ENCODE measurements at places on chromosomes 7 and 10.

DNA sequence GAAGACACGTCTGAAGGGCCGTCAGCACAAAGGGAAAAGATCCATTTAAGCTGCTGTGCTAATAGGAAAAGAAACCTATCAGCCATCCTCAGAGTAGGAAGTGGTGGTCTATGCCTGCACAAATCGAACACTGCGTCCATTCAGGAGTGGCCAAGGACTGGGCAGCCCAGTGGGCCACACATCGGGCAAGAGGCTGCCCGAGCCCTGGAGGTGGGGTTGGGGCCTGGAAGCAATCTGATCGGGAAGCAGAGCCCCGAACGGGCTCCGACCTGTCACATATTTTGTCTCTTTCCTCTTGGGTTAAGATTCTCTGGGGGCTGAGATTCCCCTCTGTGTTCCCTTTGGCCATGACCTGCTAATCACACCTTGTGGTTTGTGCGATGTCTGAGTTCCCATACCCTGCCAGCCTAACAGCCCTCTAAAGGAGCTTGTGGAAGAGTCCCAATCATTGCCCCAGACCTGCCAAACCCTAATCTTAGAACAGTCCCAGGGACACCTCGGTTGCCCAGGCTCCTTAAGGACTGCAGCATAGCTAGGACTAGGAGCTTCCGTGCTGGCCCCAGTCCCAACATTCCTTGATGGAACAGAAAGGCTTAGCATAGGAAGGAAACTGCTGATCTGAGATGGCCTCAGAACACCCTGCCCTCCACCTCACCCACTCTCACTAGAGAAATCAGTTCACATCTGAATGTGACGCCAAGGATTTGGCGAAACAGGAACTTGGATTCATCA, 77.9 kb upstream of the SAMD8 start:
- DNase-seq = no peak

GRCh38 chr7:47471358-47471703, 110.6 kb downstream of the TNS3 start:
- no peak for DNase-seq

- peak; percentile 86 for DNase-seq
Observed at GRCh38 chr10:79248341-79249185, 98.7 kb upstream of the PPIF start.

DNA sequence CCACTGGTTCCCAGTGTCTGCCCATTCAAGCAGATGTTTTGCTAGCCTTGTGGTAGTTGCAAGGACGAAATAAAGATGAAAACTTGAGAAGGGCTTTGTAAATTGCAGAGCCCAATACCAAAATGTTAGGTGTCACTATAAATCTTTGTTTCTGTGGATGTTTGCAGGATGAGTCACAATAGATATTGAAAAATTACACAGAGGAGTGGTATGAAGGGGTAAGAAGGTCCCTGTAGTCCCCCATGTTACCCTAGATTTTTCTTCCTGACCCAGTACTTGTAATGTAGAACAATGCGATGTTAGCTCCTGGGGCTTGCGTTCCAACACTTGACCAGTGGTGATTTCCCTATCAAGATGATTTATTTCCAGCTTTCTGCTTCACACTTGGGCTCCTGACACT, 102.6 kb upstream of the LYZL1 start:
- no peak for DNase-seq

DNA sequence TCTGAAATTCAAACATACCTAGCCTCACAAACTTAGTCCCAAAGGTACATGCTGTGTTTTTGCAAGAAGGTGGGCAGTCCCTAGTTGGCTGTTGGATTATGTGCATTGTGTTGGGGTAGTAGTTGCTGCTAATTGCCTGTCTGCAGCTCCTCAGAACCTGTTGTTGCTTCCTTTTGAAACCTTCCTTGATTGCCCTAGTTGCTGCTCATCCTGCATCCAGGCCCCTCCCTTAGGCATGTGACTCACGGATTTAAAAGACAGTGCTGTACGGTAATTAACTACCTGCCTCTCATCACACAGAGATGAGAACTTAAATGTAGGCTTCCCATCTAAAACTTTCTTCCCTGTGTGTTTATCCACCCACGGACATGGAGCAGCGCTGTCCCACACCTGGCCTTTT, 67.7 kb downstream of the BMPR1A start:
- no peak for DNase-seq

DNA sequence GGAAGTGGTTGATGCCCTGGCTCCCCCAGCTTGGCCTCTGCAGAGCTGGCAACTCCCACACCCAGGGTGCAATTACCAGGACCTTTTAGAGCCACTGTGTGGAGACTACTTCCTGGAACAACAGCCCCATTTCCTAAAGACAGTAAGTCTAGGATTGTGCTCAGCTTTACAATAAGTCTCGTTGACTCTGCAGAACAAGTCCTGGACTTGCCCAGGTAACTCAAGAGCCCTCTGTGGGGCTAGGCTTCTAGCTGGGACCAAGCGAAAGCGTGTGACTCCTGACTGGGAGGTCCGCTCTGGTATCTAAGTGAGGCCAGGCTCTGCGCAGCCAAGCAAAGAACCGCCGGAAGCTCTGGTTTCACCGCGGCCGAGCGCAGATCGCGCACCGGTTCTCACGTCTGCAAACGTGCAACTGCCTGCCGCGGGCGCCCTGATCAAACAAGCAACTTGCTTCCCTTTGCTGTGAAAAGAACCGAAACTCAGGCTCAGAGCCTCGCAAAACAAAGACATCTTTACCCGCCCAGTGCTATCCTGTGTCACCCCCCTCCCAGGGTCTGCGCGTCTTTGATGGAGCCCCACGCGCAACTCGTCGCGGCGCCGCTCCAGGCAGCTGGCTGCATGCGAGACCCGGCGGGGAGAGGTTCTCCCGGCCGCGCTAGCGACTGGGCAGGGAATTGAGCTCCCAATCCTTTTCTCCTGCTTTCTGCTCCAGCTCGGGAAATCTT, 4.4 kb upstream of the PDLIM1 start:
- DNase-seq = peak; percentile 53

GRCh38 chr7:81447351-81447952, 322.4 kb downstream of the HGF start:
- peak; percentile 51 for DNase-seq

DNA sequence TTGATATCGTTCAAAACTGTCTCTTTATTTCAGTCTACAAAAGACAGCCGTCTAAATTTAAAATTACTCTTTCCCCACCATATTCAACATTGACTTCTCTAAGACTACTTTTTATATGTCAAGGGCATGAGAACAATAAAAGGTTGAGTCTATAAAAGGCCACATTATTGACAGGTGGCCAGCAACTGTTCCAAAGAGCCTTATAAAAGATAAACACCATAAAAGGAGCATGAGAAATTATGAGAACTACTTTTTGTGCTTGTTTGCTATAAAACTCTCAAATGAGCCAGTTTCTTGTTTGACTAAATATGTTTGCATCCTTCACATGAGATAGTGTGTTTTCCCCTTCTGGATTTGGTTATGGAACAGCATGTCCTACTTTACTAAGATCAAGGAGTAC, 189.2 kb downstream of the THSD7A start:
- no peak for DNase-seq

DNA sequence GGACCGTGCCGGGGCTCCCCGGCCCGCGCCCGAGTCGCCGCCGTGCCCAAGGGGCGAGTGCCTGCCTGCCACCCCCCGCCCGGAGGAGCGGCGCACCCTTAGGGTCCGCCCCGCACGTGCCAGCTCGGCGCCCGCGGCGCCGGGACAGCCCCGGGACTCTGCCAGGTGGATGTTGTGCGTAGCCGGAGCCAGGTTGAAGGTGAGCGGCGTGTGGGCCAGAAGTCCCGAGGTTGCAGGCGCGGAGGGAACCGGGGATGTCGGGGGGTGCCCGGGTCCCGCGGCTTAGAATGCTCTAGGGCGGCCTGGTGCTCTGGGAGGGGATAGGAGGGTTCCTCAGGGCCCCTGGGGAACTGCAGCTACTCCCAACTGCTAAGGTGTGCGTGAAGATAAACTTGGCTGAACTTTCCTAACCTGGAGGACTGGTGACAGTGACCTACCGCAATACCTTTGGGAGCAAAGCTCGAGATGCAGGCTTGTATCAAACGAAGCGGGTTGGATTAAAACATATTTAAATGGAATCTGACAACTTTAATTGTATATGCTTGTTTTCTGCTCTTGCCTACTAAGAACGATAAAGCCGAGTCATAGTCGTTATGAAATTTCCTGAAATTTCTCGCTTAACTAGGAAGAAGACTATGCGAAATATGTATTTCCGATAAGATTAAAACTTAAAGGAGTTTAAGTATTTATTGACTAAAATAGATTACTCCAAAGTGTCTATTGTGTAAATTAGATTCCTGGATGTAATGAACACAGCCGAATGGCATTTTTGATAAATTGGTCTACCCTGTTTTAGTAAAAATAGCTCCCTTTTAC, at the start of gene CUX1:
TSS of gene CUX1 (plus strand) at position 156 of the 816 bp plus-strand sequence. CDS start at position 170, 14 bp downstream.
- DNase-seq = peak; percentile 26
